NCI-H1105 treated with DMSO at 0.1 percent for 48 hours (cell line): ENCODE measurements at places on chromosomes 4 and X.

GRCh38 chrX:130114141-130114588 is 3.9 kb upstream of the ELF4 start:
- no peak for DNase-seq

GRCh38 chrX:13005661-13006473 is 31.0 kb downstream of the TMSB4X start:
- peak; percentile 15 for DNase-seq

DNA sequence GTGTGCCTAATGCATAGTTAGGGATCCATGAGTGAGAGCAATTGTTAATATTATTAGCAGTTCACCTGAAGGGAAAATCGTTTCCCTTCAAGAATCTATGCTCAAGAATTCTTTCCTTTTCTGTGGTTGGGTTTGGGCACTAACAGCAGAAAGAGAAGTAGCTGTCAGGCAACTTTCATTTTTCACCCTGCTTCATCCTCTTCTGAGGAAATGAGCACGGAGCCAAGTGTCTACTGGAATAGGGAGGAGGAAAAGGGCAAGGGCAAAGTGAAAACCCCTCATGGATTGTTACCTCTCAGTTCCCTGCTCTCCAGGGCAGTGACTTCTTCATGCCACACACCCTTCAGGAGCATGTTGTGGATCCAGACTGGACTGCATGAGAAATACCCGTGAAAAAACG is 2.6 kb upstream of the HPGDS start:
- DNase-seq, result no peak

- DNase-seq, result no peak
These were observed 115.4 kb downstream of the AFAP1 start for GRCh38 chr4:7824218-7824617.

GRCh38 chr4:101022151-101023024 is 324.9 kb downstream of the PPP3CA start:
- no peak for DNase-seq

GRCh38 chrX:9677098-9677739 is 88.4 kb downstream of the GPR143 start:
- peak; percentile 58 for DNase-seq

DNA sequence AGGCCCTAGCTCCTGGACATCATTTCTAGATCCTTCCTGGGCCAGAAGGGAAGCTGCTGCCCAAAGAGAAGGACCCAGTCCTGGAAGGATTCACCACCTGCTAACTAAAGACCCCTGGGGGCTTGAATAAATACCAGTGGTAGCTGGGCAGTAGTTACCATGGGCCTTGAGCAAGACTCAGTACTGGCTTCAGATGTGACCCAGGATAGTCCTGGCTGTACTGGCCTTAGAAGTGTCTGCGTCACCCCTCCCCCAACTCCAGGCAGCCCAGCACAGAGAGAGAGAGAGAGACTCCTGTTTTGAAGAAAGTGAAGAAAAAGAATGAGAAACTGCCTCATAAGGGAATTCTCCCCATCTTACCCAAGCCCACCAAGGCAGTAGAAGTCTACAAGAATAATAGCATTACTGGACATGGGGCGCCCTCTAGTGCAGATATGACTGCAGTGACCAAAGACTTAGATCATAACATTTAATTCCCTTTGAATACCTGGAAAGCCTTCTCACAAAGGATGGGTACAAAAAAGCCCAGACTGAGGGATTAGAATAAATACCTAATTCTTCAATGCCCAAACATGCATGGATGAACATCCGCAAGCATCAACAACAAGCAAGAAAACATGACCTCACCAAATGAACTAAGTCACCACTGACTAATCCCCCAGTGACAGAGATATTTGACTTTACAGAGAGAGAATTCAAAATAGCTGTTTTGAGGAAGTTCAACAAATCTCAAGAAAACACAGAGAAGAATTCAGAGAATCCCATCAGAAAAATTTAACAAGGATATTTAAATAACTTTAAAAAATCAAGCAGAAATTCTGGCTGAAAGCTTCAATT is 171.8 kb downstream of the HNRNPD start:
- DNase-seq, result peak; percentile 43

GRCh38 chr4:130600706-130601105 is 1504.8 kb downstream of the C4orf33 start:
- no peak for DNase-seq
